ENCODE measurements at places on chromosomes 16 and 17.

DNA sequence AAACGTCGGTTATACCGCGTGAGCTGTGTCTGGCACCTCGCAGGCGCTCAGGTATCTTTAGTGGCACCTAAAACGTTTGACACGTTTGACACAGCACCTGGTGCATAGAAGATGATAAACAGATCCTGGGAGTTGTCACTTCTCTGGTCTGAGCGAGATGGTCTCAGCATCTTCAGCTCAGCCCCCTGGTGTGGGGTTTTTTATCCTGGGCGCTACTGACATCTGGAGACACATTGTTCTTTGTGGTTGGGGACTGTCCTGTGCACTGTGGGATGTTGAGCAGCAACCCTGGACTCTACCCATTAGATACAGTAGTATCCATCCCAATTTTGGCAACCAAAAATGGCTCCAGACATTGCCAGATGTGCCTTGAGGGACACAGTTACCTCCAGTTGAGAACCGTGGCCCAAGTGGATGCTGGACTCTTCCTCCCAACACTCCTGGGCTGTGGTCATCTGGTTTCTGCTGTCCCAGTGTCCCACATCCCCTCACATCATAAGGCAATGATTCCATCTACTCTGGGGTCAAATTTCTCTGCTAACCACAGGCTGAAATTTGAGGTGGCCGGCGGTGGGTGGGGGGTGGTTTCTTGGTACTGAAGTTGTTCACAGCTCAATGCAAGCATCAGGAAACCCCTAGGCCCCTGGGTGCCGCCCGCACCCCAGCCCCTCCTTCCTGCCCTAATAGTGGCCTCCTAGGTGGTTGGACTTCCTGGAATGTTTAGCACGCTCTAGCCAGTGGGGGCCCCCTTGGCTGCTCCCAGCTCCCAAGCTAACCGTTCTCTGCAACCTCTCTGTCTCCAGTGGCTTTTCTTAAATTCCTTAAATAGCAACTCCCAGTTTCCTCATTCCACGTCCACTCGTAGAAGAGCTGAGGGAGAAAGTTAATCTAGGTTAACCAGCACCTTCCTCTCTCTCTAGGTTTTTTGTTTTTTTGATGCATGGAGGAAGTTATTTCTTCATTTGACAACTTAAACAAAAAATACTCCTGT is 124.8 kb downstream of the ABCC1 start:
- no peak for DNase-seq

DNA sequence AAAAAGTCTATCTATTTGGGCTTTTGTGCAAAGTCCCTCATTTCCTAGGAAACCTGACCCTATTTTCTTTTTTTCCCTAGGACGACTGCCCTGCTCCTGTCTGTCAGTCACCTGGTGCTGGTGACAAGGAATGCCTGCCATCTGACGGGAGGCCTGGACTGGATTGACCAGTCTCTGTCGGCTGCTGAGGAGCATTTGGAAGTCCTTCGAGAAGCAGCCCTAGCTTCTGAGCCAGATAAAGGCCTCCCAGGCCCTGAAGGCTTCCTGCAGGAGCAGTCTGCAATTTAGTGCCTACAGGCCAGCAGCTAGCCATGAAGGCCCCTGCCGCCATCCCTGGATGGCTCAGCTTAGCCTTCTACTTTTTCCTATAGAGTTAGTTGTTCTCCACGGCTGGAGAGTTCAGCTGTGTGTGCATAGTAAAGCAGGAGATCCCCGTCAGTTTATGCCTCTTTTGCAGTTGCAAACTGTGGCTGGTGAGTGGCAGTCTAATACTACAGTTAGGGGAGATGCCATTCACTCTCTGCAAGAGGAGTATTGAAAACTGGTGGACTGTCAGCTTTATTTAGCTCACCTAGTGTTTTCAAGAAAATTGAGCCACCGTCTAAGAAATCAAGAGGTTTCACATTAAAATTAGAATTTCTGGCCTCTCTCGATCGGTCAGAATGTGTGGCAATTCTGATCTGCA is 12.9 kb downstream of the TMEM98 start:
- DNase-seq = no peak

DNA sequence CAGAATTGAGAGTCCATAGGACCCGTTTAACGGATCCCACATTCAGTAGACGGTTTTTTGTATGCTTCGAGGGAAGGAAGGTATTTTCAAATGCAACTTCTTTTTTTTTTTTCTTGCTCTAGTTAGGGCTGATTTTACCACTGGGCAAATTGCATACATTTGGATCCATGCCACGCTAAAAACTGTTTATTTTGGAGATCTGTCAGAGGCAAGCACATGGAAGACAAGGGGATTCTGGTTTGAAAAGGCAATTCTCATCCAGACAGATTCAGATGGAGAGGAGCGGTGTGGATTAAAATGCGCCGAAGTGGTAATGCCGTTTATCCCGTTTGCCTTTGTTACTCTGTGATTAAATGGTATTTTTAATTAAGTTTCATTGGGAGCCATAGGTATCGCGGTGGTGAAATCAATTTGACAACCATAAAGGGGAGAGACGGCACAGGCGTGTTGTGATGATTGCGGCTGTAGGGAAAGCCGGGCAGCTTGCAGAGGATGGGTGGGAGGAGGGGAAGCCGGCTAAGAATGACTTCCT is 170.4 kb downstream of the IRX3 start:
- no peak for DNase-seq

GRCh38 chr16:16096121-16096857 is 127.0 kb downstream of the ABCC6 start:
- no peak for DNase-seq

DNA sequence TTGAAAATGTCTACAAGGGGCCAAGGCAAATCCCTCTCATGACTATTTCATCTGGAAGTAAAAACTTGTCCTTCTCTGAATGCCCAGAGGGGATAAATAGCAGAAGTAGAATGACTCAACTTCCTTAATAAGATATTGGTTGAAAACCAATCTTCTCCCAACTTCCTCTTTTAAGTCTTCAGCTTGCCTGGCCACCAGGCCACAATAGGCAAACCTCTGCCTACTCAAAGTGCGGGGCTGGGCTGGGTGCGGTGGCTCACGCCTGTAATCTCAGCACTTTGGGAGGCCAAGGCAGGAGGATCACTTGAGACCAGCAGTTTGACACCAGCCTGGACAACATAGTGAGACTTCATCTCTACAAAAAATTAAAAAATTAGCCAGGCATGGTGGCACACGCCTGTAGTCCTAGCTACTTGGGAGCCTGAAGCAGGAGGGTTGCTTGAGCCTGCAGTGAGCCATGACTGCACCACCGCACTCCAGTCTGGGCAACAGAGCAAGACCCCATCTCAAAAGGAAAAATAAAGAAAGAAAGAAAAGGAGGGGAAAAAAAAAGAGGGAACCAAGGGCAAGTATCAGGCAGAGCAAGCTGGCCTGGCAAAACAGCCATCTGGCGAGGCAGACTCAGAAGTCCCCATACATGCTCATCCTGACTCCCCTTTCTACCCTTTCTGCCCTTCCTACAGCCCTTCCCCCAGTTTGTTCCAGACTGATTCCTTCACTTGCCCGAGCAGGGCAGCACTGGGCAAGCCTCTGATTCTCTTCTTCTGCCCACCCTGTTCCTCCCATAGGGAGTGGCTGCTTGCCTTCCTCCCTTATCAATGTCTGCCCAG is 20.6 kb downstream of the MAP3K14 start:
- no peak for DNase-seq

DNA sequence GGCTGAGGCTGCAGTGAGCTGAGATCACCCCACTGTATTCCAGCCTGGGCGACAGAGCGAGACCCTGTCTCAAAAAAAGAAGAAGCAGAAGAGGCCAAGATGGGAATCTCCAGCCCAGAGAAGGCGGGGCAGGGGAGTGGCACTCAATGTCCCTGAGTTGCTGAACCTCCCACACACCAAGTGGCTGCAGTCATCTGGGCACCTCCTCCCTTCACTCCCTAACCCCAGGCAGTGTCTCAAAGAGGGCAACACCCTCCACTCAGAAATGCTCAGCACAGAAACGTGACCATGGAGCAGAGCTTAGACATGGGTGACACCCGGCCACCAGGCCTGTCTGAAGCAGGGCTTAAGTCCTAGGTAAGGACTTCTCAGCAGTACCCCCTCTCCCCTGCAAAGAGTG is 36.3 kb upstream of the BCAR1 start:
- DNase-seq = no peak

- peak; percentile 43 for DNase-seq
Observed at GRCh38 chr17:57597531-57598453, 147.3 kb downstream of the CCDC182 start.

- peak; percentile 1 for DNase-seq
Observed at GRCh38 chr16:24309258-24310142, 53.4 kb downstream of the CACNG3 start.

DNA sequence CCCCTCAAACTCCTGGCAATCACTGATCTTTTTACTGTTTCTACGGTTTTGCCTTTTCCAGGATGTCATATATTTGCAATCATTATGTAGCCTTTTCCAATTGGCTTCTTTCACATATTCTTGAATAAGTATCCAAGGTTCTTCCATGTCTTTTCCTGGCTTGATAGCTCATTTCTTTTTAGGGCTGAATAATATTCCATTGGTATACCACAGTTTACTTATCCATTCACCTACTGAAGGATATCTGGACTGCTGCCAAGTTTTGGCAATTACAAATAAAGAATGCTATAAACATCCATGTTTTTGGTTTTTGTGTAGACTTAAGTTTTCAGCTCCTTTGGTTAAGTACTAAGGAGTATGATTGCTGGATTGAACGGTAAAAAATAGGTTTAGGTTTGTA is 16.0 kb downstream of the GPATCH8 start:
- no peak for DNase-seq

GRCh38 chr17:68714676-68715075 is 113.5 kb upstream of the FAM20A start:
- DNase-seq = no peak

DNA sequence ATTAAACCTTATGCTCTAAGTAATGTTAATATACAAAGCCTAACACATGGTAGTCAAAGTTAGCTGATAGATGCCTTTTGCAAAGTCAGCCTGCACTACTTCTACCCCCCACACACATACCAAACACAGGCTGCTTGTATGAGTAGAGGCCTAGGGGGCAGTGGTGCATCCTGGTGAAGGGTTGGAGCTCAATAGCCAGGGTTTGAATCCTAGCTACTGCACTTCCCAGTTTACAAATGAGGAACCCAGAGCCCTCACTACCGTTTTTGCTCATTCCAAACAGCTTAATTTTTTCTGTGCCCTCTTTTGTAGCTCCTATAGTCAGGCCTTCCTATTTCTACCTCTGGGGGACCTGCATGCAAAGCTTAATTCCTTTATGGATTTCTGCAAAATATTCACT is 18.9 kb upstream of the HYDIN start:
- no peak for DNase-seq

GRCh38 chr16:79954921-79955705 is 354.6 kb upstream of the MAF start:
- DNase-seq = no peak

DNA sequence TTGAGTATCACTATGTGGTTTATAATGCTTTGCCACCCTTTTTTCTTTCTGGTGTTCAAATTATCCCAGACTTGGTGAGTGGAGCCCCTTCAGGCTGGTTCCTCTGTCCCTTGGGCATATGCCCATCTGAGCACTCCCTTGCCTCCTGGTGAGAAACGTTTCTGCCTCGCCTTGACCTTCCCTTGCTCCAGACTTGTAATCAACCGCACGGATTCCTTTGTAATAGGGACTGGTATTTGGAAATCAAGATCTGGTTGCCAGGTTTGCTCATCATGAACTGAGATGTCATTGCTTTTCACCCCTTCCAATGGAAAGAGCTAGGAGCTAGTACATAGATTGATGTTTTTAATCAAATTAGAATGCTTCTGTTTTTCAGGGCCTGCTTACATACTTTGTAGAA is 43.7 kb downstream of the SEC14L1 start:
- DNase-seq = no peak

DNA sequence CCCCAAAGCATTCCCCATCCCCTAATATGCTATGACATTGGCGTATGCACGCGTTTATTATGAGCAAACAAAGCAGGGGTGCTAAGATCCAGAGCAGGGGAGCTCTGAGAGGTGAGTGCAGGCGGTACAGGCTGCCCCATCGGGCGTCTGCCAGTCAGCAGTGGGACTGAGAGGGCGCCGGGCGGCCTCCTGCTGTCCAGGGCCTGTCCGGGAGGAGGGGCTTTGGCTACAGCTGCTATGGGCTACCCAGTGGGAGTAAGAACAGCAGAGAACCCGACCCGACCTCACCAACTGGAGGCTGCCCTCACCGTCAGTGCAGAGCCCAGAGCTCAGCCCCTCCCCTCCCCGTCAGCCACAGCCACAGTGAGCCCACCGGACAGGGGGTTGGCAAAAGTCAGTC is 18.5 kb upstream of the AATK start:
- peak; percentile 33 for DNase-seq

DNA sequence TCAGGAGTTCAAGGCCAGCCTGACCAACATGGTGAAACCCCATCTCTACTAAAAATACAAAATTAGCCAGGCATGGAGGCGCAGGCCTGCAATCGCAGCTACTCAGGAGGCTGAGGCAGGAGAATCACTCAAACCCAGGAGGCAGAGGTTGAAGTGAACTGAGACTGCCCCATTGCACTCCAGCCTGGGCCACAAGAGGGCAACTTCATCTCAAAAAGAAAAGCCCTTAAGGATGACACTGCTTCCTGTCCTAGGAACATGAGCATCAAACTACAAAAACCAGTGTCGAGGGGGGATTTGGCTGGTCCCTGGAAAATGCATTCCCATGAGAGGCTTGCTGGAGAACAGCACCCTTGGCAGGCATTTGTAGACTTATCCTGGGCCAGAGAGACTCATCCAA is 449.5 kb upstream of the PSMD7 start:
- DNase-seq = no peak

Data from NCI-H345 (cell line).